ENCODE measurements at places on chromosomes 5 and 9. TPM values are rescaled to one million over a fixed set of nuclear protein-coding genes. Genes with fewer than 3 reads are reported as not detected.
A peak's percentile ranks its signal among the peaks of the same experiment; 100 is the strongest.

GRCh38 chr5:176877793-176878331 lies 21.3 kb downstream of the HK3 start:
- no peak for DNase-seq

GRCh38 chr9:112777914-112778313 lies 27.4 kb downstream of the SNX30 start:
- no peak for DNase-seq

- no peak for DNase-seq
Observed at GRCh38 chr9:106797299-106797698, 65.7 kb upstream of the ZNF462 start.

GRCh38 chr5:124599028-124599973 lies 147.1 kb downstream of the ZNF608 start:
- no peak for DNase-seq

- DNase-seq = no peak
Observed at GRCh38 chr9:6996061-6996854, 238.5 kb downstream of the KDM4C start.

The SLC34A1 gene
- polyA plus RNA-seq = not detected

GRCh38 chr9:77945798-77946197 lies 85.8 kb downstream of the GNAQ start:
- no peak for DNase-seq

DNA sequence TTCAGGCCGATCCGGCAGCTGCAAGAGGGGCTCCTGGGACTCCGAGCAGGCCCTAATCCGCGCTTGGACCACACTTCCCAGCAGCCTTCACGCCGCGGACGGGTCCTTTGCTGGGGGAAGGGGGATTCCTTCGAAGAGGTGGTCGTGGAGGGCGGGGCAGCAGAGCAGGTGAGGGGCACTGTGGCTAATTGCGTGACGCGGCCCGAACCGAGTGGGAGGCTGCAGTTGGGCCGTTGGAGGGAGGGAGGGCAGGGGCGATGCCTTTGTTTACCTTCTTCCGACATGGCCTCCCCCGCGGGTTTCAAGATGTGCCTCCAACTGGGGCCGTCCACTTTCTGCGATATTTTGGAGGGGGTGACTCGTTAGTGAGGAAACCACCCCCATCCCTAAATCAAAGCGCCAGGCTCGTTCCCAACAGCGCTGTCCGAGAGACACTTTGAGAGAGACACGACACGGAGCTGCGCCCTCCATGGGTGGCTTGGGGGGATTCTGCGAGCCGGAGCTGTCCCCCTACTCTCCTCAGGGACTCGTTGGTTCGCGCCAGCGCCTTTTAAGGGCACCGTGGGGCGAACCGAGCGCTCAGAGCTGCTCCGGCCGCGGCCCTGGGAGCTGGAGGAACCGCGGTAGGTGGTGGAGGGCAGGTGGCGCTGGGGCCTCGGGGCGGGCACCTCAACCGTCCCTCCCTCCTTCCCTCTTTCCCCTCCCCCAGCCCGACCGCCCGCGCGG lies at the start of gene FAM53C:
TSS of gene FAM53C (plus strand) at position 582 of the 726 bp plus-strand sequence. CDS start 3,070 bp downstream, outside the sequence.
- DNase-seq = peak; percentile 93

DNA sequence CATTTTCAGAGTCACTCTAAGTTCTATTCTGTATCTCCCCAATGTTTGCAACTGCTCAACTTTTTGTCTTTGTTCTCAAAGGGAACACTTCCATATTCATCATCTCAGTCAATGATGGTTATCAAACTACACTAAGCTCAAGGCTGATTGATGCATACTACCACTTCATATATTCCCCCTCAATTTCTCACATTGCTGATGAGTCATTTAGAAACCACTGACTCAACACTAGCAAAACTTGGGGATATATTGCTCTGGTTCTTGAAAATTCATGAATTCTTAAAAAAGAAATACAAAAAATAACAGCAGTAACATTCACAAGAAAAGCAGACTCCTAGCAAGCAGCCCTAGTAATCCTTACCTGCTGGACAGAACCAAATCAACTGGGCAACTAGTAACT lies 52.2 kb downstream of the ABHD17B start:
- DNase-seq = no peak

The EIF4E1B gene
- not detected for polyA plus RNA-seq

GRCh38 chr5:62506659-62507460 lies 71.8 kb upstream of the LRRC70 start:
- no peak for DNase-seq
